Hematopoietic multipotent progenitor cell treated with erythropoietin and hydrocortisone succinate and interleukin-3 and kit ligand, for 6 days (in vitro differentiated cells): ENCODE measurements at places on chromosomes 12 and 14.

- DNase-seq, result peak; percentile 84
These were observed 2.5 kb downstream of the FUT8 start for GRCh38 chr14:65414961-65415589.

GRCh38 chr12:11863478-11863906, 207.2 kb upstream of the BCL2L14 start:
- no peak for DNase-seq

- DNase-seq, result no peak
These were observed 2.2 kb upstream of the LRP1 start for GRCh38 chr12:57126061-57126460.

GRCh38 chr12:20629414-20630156, 65.5 kb upstream of the SLCO1C1 start:
- no peak for DNase-seq

DNA sequence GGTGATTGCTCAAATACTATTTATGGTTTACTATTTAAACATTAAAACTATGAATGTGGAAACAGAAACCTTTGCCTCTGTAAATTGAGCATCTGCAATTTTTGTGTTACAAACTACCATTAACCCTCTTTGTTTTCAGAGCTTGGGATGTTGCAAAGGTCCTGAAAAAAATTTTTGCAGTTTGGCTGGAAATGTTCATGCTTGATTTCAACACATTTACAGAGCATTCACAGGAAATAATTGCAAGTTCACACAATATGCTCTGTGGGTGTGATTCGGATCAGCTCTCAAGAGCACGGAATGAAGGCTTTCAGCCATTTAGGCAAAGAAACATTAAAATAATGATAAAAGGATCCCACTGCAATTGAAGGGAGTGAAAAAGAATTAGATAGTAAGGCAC, 232.9 kb downstream of the ATP23 start:
- no peak for DNase-seq

DNA sequence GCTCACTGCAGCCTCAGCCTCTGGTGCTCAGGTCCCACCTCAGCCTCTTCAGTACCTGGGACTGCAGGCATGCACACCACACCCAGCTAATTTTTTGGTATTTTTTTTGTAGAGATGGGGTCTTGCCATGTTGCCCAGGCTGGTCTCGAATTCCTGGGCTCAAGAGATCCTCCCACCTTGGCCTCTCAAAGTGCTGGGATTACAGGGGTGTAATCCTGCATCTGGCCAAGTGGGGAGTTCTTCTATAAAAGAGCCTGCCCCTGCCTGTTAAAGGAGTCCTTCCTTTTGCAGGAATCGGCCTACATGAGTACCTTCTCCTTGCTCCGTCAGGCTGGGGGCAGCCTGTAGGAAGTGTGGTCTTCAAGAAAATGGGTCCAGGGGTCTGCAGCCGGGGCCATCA, 54.1 kb upstream of the RASSF3 start:
- no peak for DNase-seq

DNA sequence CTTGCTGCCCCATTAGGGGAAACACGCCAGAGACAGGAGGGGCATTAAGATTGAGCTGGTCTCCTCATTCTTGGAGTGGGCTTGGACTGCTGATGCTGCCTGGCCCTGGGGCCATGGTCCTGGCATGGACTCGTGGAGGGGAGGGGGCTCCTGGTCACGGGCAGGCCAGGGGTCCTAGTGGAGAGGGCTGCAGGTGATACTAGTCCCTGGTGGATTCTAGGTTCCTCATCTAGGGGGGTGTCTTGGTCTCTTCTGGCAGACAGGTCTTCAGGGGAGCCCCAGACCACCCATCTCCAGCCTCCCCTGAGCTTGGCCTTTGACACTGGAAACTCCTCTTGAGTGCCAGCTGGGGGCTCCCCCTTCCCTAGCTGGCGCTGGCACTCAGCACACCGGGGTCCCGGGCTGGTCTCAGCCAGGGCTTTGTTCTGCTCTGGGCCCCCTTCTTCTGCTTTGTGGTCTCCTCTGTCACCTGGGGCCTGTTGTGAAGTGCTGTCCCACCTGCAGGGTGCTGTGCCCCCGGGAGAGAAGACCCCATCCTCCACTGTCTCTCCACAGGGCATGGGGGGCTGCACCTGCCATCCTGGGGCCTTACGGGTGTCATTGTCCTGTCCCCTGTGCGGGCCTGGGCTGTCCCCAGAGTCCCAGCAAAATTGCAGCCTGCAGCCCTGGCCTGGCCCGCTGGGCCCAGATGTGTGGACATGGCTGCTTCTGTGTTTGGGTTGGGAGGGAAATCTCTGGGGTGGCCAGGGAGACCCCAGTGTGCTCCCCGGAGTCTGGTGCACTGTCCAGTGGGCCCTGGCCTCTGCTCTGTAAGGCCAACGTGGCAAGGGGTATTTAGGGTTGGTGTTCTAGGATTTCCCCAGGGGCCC, 2.3 kb downstream of the KIF26A start:
- no peak for DNase-seq

DNA sequence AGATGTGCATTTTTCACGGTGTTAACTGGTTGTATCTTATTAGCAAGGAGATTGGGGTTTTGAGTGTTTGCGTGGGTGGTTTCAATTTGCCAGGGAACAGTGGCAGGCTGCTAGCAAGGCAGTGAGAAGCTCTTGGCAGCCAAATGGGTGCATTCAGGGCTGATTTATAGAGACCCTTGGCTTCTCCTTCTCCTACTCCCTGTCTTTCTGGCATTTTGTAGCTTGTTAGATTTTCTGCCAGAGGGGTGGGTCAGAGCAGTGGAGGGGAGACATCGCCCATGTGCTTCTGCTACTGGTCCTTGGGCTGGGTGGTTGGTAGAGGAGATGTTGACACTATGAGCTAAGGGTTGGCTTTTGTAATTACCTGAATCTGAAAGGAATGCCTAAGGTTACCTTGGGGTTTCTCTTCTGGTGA, 9.6 kb downstream of the CALM1 start:
- no peak for DNase-seq

- peak; percentile 5 for DNase-seq
These were observed 162.7 kb upstream of the PWP1 start for GRCh38 chr12:107522692-107523477.

- DNase-seq, result no peak
These were observed 163.6 kb upstream of the PARP11 start for GRCh38 chr12:4036671-4037271.

- DNase-seq, result peak; percentile 54
These were observed 27.9 kb downstream of the IRF2BPL start for GRCh38 chr14:77000340-77001270.

DNA sequence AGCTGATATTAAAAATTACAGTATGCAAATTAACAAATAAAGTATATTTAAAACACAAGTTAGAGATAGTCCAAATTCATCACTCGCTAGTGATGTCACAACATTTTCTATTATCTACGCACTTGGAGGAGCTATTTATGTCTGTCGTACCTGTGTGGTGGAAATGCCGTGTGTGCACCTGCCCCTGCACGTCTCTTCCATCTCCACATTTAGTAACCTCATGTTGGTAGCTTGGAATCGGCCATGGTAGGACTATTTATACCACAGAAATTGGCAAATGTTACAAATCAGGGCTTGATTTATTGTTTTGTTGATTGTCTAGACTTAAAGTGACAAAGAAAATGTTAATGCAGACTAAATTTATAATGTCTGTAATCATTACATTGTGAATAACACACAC, 62.6 kb upstream of the NTF3 start:
- DNase-seq, result no peak

GRCh38 chr14:81655423-81656314, 122.0 kb upstream of the SEL1L start:
- no peak for DNase-seq

GRCh38 chr12:132557291-132558015, 52.9 kb downstream of the LRCOL1 start:
- no peak for DNase-seq

GRCh38 chr12:57476162-57476992, 3.3 kb downstream of the ARHGAP9 start:
- DNase-seq, result peak; percentile 79

GRCh38 chr12:2560356-2560755, 234.4 kb upstream of the FKBP4 start:
- DNase-seq, result no peak

DNA sequence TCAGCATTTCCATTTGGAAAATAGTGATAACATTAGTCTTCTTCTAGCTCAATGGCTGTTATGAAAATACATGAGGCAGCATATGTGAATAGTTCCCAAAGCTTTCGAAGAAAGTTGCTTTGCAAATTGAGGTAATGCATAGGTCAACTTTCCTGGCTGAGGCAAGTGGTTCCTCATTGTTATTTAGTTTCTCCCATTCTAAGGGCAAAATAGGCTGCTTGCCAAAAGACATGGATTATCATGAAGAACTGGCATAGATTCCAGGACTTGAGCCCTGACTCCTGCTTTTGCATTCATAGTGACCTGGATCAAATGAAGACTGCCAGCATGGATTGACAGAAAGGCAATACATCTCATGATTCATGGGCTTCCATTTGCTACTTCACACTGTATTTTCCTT, 35.7 kb downstream of the LRFN5 start:
- no peak for DNase-seq

DNA sequence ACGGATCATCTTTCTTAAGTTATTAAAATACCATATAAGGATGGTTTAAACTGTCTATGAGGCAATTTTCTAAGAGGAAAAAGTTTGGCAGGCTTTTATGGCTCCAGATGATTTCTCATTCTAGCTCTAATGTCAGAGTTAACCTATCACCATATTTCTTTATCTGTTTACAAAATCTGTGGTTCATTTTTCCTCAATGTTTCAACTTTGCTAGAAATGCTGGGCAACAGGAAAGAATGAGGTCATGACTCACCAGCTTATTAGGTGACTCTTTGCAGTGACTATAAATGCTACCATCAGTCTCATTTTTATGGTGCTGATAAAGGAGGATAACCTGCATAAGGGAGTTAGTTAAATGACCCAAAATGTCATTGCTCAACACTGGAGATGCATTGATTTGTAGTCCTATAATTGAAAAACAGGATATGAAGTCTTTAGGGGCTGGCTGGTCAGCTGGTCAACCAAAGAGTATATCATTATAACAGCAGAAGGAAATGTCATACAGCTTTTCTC, 45.3 kb upstream of the RAP1B start:
- peak; percentile 18 for DNase-seq

DNA sequence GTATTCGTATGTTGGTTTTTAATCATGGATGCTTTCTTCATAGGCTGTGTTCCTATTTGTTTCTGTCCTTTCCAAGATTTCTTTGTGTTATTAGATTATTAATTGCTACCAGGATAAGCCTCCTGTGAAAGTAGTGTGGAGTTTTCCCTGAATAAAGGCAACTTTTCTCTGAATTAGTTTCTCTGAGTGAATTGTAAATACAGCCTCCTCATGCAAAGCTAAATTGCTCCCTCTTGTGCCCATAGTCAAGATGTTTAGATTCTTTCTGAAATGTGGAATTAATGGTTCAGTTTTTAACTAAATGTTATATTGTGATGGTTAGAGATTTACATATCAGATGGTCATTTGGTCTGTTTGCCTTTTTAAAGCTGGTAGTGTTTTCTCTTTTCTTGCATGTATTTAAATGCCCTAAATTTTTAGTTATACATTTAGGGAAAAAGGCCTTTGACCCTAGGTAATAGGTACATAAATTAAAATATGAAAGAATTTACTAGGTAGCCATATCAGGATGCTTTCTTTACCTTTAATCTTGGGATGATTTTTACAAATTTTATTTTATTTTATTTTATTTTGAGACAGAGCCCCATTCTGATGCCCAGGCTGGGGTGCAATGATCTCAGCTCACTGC, 8.9 kb downstream of the APAF1 start:
- DNase-seq, result peak; percentile 89

GRCh38 chr12:1797011-1797901, 23.1 kb upstream of the LRTM2 start:
- DNase-seq, result peak; percentile 78

GRCh38 chr14:90760078-90760444, 56.2 kb downstream of the TTC7B start:
- peak; percentile 5 for DNase-seq

- no peak for DNase-seq
These were observed 69.5 kb downstream of the PELI2 start for GRCh38 chr14:56187736-56188135.

GRCh38 chr12:122082621-122083356, 4.2 kb downstream of the MLXIP start:
- peak; percentile 88 for DNase-seq

GRCh38 chr14:99252940-99253868, 18.8 kb downstream of the BCL11B start:
- no peak for DNase-seq

DNA sequence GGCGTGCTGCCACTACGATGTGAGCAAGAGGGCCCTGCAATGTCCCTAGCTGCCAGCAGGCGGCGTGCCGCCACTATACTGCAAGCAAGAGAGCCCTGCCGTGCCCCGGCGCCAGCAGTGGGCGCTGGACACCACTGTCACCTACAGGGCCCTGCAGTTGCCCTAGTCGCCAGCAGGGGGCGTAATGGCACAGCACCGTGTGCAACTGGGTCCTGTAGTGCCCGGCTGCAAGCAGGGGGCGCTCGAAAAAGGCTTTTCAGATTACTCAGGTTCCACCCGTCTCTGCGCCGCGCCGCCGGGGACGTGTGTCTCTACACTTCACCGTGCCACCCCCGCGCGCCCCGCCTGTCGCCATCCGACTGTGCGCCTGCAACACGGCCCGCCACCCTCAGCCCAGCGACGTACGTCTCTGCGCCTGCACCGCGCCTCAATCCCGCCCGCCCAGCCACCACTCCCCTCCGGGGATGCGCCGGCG, 1356.9 kb downstream of the TMEM121 start:
- peak; percentile 15 for DNase-seq

DNA sequence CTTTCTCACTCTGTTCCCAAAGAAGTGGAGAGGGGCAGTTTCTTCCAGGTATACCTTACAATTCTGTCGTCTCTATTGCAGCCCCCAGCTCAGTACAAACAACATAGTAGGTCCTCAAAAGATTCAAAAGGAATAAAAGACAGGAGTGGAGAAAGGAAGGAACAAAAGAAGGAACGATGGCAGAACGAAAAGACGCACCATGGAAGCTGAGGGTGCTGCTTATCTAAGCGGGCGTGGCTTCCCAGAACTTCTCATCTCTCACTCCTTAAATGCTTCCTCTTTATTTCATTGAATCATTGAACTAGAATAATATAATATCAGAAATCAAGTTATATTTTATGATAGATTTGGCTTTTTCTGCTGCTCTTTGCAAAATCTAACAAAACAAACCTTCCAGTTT, 13.7 kb upstream of the LTA4H start:
- DNase-seq, result peak; percentile 59

GRCh38 chr12:117567644-117568216, 206.3 kb upstream of the NOS1 start:
- DNase-seq, result no peak

DNA sequence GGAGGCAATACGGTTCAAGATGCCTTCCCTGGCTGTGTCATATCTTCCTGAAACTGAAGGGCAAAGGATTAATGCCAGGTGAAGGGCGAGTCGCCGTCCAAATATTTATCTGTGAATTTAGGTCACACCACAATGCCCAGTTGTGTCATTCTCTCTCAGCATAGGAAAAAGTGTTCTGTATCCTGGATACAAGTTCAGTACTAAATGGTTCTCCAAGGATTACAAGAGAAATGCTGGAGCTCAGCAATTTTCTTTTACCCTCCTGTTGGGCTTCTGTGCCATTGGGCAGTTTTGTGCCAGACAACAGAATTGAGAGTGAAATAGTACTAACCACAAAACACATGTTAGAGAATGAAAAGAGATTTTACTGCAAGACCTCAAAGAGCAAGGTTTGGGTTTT, 493.9 kb downstream of the EGLN3 start:
- no peak for DNase-seq

GRCh38 chr12:108514468-108514972, 557 bp upstream of the FICD start:
- DNase-seq, result no peak

- DNase-seq, result no peak
These were observed 9.5 kb downstream of the HHIPL1 start for GRCh38 chr14:99654235-99654985.

- DNase-seq, result no peak
These were observed 22.9 kb downstream of the NTN4 start for GRCh38 chr12:95767703-95768102.
